ENCODE measurements at places on chromosomes 1 and 21. TPM values are rescaled to one million over a fixed set of nuclear protein-coding genes. Genes with fewer than 3 reads are reported as not detected.

DNA sequence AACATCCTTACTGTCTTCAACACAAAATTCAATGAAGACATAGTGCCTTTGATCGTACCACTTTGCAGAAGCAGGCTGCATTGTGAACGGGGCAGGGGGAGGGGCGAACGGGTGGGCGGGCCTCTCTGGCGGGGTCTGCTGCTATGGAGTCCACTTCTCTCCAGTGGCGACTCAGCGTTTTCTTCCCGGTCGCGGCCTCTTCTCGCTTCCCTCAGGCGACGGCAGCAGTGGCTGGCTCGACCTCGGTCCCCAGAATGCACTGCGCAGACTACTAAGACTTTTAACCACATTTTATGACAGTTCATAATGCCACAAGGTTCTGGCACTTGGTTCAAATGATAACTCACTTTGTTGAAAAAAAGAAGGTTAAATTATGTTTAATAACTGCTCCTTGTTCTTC is 21.2 kb downstream of the GBP2 start:
- no peak for DNase-seq
- no peaks in the 10 kb centered on the region for H3K27me3 ChIP-seq
- H3K27ac ChIP-seq: no peak overlapping the region
- H3K4me3 ChIP-seq: no peak overlapping the region
- H3K36me3 ChIP-seq: no peaks in the 10 kb centered on the region
- no peaks in the 10 kb centered on the region for H3K4me1 ChIP-seq

GRCh38 chr21:25708467-25709065 is 26.1 kb downstream of the ATP5PF start:
- no peaks in the 10 kb centered on the region for H3K27me3 ChIP-seq
- H3K27ac ChIP-seq: no peak overlapping the region
- peak; percentile 79 for DNase-seq

DNA sequence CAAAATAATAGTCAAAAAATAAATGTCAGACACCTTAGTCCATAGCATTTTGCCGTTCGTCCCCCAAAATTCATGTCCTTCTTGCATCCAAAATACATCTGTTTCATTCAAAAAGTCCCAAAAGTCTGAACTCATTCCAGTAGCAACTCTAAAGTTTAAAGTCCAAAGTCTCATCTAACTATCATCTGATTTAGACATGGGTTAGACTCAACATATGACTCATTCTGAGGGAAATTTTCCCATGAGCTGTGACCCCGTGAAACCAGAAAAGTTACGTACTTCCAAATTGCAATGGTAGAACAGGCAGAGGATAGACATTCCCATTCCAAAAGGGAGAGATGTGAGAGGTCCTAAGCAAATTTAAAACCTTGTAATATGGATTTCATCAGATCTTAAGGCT is 48.6 kb upstream of the CACHD1 start:
- H3K27me3 ChIP-seq: no peaks in the 10 kb centered on the region
- no peak overlapping the region for H3K27ac ChIP-seq
- no peak for DNase-seq
- no peaks in the 10 kb centered on the region for H3K36me3 ChIP-seq
- H3K4me3 ChIP-seq: no peak overlapping the region
- H3K4me1 ChIP-seq: no peaks in the 10 kb centered on the region

GRCh38 chr1:169107603-169108208 is 1.2 kb downstream of the ATP1B1 start:
- H3K27me3 ChIP-seq: no peaks in the 10 kb centered on the region
- no peak overlapping the region for H3K27ac ChIP-seq
- H3K4me1 ChIP-seq: peaks cover 8% of the 10 kb centered on the region
- H3K4me3 ChIP-seq: peak overlapping the region; percentile 78
- DNase-seq: no peak

- H3K27me3 ChIP-seq: no peaks in the 10 kb centered on the region
- H3K36me3 ChIP-seq: no peaks in the 10 kb centered on the region
- no peak for DNase-seq
Measured at GRCh38 chr21:45080232-45080631, 5.9 kb downstream of the ADARB1 start.

DNA sequence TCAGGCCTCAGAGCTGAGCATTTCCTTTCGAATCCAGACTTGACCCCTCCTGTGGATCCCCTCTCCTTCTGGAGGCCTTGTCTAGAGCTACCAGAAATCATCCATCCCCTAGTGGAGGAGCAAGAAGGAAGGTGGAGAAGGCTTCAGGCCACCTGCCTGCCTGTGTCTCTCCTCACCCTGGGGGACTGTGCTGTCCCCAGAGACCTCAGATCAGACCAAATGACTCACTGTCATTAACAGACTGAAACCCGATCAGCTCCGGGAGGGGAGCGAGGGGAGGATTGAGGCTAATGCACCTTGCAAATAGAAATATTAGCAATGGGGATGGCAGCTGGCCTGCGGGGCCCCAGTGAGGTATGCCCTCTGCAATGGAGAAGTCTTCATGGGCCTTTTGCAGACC is 2.1 kb downstream of the MYBPH start:
- no peaks in the 10 kb centered on the region for H3K27me3 ChIP-seq
- DNase-seq: no peak
- no peak overlapping the region for H3K4me3 ChIP-seq
- no peaks in the 10 kb centered on the region for H3K4me1 ChIP-seq

- DNase-seq: peak; percentile 49
- no peaks in the 10 kb centered on the region for H3K27me3 ChIP-seq
- H3K4me3 ChIP-seq: peak overlapping the region; percentile 17
Measured at GRCh38 chr1:32612189-32612881, 38.0 kb downstream of the ZBTB8OS start.

Gene FCRL1
- total RNA-seq: not detected

Gene SPRR4
- not detected for total RNA-seq

DNA sequence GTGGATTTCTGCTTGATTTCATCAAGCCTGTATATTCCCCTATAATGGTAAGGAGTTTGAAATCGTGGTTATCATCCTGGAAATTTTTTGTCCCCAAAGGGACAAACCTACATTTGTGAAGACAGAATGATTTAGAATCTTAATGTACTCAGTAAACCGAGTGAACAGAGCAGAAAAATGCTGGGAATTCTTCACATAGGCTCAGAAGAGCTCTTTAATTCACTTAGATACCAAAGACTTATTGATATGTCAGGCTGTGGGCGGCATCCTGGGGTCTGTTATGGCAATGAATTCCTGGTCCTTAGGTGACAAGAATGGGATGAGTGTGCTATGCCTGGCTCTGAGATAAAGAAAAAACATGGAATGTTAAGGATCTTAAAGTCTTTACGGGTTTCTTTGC is 74.9 kb downstream of the ROR1 start:
- H3K36me3 ChIP-seq: no peaks in the 10 kb centered on the region
- DNase-seq: no peak
- no peaks in the 10 kb centered on the region for H3K27me3 ChIP-seq
- H3K4me1 ChIP-seq: no peaks in the 10 kb centered on the region

Gene NUP133
- 41.7 TPM for total RNA-seq

Gene AZIN2
- total RNA-seq: 3.3 TPM

Gene SPATC1L
- 8.2 TPM for total RNA-seq

Gene USH2A
- total RNA-seq: under 0.01 TPM

GRCh38 chr1:242133796-242134195 is 134.9 kb upstream of the MAP1LC3C start:
- H3K36me3 ChIP-seq: no peaks in the 10 kb centered on the region
- no peaks in the 10 kb centered on the region for H3K4me1 ChIP-seq
- no peaks in the 10 kb centered on the region for H3K27me3 ChIP-seq
- DNase-seq: no peak
- no peak overlapping the region for H3K4me3 ChIP-seq
- H3K27ac ChIP-seq: no peak overlapping the region

Gene CELA3B
- 0.66 TPM for total RNA-seq

Gene HCRTR1
- 2.5 TPM for total RNA-seq

DNA sequence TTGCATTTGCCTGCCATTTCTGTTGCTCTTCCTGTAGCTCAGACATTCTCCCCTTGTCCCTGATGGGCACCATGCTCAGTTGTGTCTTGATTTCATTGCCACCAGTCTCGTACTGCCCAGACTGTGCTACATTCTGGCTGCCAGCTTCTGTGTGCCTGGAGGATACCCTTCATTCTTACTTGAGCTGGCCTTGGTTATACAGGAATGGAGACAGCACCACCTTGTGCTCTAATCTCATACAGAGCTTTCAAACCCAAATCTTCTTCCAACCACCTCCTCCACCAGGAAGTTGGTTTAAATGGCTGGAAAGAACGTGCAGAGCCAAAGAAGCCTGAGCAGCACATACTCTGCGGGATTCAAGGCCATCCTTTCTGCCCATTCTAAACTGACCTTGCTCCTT is 165.3 kb downstream of the SLC35F3 start:
- no peak for DNase-seq
- H3K27me3 ChIP-seq: no peaks in the 10 kb centered on the region
- no peaks in the 10 kb centered on the region for H3K4me1 ChIP-seq
- no peak overlapping the region for H3K4me3 ChIP-seq
- no peaks in the 10 kb centered on the region for H3K36me3 ChIP-seq
- no peak overlapping the region for H3K27ac ChIP-seq

- no peaks in the 10 kb centered on the region for H3K27me3 ChIP-seq
- H3K4me1 ChIP-seq: peaks cover 19% of the 10 kb centered on the region
- peak overlapping the region; percentile 80 for H3K4me3 ChIP-seq
- no peak for DNase-seq
- H3K36me3 ChIP-seq: no peaks in the 10 kb centered on the region
- peak overlapping the region; percentile 78 for H3K27ac ChIP-seq
Measured at GRCh38 chr1:45499415-45499769, 481 bp downstream of the CCDC163 start.

DNA sequence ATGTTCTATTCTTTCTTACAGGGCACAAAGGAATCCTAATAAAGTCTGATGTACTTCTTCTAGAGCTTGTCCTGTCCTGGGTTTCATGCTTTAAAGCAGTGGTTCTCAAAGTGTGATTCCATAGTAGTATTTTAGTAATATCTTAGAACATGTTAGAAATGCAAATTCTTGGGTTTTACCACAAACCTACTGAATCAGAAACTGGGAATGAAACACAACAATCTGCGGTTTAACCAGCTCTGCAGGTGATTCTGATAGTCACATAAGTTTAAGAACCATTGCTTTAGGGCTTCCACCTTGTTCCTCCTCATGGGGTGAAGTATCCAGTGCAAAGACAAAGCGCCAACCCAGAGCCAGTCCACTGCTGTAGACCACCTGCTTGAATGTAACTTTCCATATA is 41.1 kb downstream of the NGF start:
- no peaks in the 10 kb centered on the region for H3K27me3 ChIP-seq
- no peaks in the 10 kb centered on the region for H3K4me1 ChIP-seq
- H3K36me3 ChIP-seq: no peaks in the 10 kb centered on the region
- no peak overlapping the region for H3K27ac ChIP-seq

Gene NBPF20
- total RNA-seq: 1.9 TPM

DNA sequence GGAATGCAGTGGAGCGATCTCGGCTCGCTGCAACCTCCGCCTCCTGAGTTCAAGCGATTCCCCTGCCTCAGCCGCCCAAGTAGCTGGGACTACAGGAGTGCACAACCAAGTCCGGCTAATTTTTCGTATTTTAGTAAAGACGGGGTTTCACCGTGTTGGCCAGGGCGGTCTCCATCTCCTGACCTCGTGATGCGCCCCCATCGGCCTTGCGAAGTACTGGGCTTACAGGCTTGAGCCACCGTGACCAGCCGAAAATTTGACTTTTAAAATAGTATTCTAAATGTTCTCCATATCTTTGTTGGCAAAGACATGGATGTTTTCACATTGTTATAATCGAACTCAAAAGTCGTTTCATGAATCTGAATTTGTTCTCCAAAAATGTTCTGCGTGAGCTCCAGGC is 36.7 kb upstream of the SMYD2 start:
- DNase-seq: no peak
- H3K36me3 ChIP-seq: no peaks in the 10 kb centered on the region
- no peak overlapping the region for H3K4me3 ChIP-seq

DNA sequence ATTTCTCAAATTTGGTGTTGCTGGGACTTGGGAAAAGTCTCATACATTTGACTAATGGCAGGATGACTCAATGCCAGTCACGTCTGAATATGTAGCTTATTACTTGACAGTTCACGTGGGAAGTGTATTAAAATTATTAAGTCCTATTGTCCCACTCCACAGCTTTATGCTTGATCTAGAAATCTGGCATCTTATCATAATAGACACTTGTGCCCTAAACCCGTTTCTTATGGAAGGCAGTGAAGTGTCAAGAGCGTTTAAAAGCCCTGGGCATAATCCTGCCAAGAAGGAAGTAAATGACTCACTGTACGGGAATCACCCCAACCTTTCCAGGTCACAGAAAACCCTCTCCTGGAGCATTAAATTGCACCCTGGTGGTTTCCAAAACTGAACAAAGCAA is 207.4 kb downstream of the APP start:
- DNase-seq: no peak
- no peak overlapping the region for H3K27ac ChIP-seq
- H3K4me1 ChIP-seq: peaks cover 10% of the 10 kb centered on the region
- H3K36me3 ChIP-seq: no peaks in the 10 kb centered on the region
- H3K27me3 ChIP-seq: no peaks in the 10 kb centered on the region

DNA sequence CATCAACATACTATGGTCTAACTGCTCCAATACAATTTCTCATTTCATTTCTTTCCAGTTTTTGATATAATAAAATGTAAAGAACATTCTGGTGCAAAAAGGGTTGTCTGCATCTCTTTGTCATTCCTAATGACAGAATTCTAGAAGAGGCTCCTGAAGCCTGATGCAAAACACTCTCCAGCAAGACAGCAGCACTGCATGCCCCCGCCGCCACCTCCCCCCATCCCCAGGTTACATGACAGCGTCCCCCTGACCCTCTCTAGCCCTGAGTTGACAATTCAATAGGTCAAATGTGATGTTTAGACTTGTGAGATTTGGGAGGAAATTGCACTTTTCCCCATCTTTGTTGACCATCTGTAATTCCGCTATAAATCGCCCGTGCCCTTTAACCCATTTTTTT is 64.6 kb upstream of the C1orf21 start:
- H3K4me1 ChIP-seq: no peaks in the 10 kb centered on the region
- DNase-seq: no peak
- no peaks in the 10 kb centered on the region for H3K27me3 ChIP-seq
- H3K36me3 ChIP-seq: no peaks in the 10 kb centered on the region
- H3K4me3 ChIP-seq: no peak overlapping the region

DNA sequence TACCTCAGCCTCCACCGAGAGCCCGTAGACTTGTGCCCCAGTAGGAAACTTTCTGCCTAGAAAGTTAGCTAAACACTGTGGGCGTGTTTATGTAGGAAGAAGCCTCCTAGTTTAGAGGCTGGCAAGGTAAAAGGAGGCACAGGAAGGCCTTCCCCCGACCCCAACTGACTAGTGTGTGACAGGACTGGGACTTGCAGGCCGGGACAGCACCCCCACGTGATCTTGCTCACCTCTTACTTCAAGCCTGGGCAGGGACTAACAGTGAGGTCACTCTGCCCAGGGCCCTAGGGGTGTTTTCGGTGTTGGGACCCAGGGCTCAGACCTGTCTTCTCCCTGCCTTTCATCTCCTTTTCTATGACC is 392 bp upstream of the TAGLN2 start:
- H3K27me3 ChIP-seq: no peaks in the 10 kb centered on the region
- H3K4me3 ChIP-seq: peak overlapping the region; percentile 74
- H3K36me3 ChIP-seq: peaks cover 2% of the 10 kb centered on the region
- DNase-seq: no peak
- peak overlapping the region; percentile 98 for H3K27ac ChIP-seq
